ENCODE measurements at places on chromosomes 4 and X.

DNA sequence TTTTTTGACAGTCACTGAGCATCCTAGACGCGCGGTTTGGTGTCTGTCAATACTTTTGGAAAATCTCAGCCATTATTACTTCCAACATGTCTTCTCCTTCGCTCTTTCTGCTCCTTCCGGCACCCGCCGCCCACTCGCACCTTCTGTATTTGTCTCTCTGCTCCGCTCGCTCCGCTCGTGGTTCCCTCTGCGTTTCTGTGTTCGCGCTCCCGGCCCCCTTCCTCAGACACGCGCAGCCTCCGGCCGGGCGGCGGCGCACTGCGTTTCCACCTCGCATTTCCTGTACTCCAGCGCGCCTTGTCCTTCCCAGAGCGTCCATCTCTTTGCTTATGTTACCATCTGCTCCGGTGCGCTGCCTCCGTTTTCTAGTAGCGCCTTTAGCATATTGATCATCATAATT is 21.1 kb downstream of the PDE6B start:
- DNase-seq: no peak

GRCh38 chr4:35228313-35228712 is 1016.0 kb downstream of the ARAP2 start:
- no peak for DNase-seq

- no peak for DNase-seq
Measured at GRCh38 chrX:100871594-100872560, 2.3 kb downstream of the NOX1 start.

- DNase-seq: no peak
Measured at GRCh38 chrX:71103110-71103983, 3.2 kb downstream of the CXorf65 start.

GRCh38 chr4:139540632-139541031 is 15.4 kb downstream of the SETD7 start:
- no peak for DNase-seq

DNA sequence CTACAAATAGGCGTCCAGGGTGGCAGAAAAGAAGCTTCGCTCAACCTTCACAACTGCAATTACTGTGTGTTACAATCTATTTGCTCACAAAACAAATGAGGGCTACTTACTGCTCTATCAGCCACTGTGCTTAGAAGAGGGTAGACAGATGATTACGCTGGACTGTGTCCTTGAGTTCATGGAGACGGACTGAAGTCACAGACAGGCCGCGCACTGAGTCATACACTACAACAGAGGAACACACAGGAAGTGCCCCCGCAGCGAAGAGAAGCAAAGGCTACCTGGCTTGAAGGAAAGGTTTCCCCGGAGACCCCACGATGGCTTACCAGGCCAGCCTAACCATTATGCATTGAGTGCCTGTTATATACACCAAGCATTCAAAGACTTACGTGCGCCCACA is 25.6 kb downstream of the FAT1 start:
- no peak for DNase-seq

DNA sequence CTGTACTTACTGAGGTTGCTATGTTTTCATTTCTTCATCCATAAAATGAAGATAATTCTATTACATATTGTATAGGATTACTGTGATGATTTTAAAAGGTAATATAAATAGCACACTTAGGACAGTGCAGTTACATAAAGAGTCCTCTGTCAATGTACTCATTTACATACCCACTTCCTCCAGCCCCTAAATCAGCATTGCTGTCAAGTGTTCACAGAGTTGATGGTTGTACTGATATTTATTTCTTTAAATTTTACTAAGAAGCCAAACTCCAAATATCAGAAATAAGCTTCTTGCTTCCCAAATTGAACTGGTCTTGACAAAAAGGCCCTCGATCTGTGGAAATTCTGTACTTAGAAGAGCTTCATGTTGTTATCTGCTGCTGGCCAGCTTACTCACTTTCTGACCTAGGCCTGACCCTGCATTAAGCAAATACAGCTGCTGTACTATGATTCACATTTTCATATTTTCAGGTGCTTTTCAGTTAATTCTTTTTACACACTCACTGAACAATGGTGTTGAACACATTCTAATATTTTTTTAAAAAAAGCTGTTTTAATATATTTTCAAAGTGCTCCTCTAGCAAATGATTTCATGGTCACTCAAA is 259.6 kb downstream of the UNC5C start:
- DNase-seq: no peak

GRCh38 chrX:46683048-46683447 is 75.9 kb downstream of the SLC9A7 start:
- no peak for DNase-seq

DNA sequence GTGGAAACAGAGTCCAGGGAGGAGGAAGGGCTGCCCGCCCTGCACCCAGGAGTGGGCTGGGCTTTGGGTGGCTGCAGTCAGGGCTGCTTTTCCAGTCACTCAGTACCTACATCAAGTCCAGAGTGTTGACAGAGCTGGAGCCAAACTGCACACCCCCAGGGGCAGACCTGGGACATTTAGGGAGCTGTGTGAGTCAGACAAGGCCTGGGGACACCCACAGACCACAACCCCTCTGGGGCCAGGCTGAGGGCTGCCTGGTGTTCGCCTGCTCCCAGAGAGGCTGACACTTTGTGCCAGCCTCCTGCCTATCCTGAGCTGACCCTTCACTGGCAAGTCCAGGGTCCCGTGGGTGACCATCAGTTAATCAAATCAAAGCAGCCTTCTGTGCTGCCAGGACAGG is 240.0 kb downstream of the BCOR start:
- no peak for DNase-seq

DNA sequence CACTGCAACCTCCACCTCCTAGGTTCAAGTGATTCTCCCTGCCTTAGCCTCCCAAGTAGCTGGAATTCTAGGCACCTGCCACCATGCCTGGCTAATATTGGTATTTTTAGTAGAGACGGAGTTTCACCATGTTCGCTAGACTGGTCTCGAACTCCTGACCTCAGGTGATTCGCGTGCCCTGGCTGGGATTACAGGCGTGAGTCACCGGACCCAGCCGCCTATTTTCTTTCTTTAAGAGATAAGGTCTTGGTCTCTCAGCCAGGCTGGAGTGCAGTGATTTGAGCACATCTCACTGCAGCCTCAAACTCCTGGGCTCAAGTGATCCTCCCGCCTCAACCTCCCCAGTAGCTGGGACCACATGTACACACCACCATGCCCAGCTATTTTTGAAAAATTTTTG is 166.5 kb downstream of the DHRSX start:
- DNase-seq: no peak
